Caki2 (cell line): ENCODE measurements at places on chromosomes 4 and X. TPM values are rescaled to one million over a fixed set of nuclear protein-coding genes. Genes with fewer than 3 reads are reported as not detected.
A peak's percentile ranks its signal among the peaks of the same experiment; 100 is the strongest.

The BEX2 gene
- total RNA-seq = 12.2 and 15.0 TPM in 2 replicates

The C1GALT1C1 gene
- 42.0 and 66.8 TPM in 2 replicates for total RNA-seq

- DNase-seq = peak; percentile 19
These were observed 193.8 kb downstream of the ADAMTS3 start for GRCh38 chr4:72375073-72375736.

DNA sequence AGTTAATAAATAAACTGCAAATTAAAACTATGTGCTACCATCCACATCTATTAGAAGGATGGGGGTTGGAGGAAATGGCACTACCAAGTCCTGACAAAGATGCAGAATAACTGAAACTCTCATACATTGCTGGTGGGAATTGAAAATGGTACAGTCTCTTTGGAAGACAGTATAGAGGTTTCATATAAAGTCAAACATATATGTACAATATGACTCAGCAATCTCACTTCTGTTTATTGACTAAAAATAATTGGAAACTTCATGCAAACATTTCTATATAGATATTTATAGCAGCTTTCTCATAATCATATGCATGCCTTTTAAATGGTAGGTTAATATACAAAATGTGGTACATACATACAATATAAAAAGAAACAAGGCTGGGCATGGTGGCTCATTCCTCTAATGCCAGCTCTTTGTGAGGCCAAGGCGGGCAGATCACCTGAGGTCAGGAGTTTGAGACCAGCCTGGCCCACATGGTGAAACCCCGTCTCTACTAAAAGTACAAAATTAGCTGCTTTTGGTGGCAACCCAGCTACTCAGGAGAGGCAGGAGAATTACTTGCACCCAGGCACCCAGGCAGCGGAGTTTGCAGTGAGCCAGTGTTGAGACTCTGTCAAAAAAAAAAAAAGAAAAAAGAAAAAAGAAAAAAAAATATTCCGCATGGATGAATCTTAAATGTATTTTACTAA lies 225.0 kb upstream of the CXXC4 start:
- no peak for DNase-seq

GRCh38 chr4:114599903-114600552 lies 1.4 kb downstream of the UGT8 start:
- DNase-seq = peak; percentile 17

GRCh38 chr4:1215141-1216075 lies 33.5 kb downstream of the CTBP1 start:
- no peak for DNase-seq
